ENCODE measurements at places on chromosomes 12 and 14. TPM values are rescaled to one million over a fixed set of nuclear protein-coding genes. Genes with fewer than 3 reads are reported as not detected.
A peak's percentile ranks its signal among the peaks of the same experiment; 100 is the strongest.

- no peak overlapping the region for H3K4me3 ChIP-seq
- DNase-seq, result no peak
- no peaks in the 10 kb centered on the region for H3K36me3 ChIP-seq
- no peaks in the 10 kb centered on the region for H3K4me1 ChIP-seq
- no peaks in the 10 kb centered on the region for H3K27me3 ChIP-seq
- H3K27ac ChIP-seq, result no peak overlapping the region
Measured at GRCh38 chr12:79071498-79071897, 206.9 kb downstream of the SYT1 start.

DNA sequence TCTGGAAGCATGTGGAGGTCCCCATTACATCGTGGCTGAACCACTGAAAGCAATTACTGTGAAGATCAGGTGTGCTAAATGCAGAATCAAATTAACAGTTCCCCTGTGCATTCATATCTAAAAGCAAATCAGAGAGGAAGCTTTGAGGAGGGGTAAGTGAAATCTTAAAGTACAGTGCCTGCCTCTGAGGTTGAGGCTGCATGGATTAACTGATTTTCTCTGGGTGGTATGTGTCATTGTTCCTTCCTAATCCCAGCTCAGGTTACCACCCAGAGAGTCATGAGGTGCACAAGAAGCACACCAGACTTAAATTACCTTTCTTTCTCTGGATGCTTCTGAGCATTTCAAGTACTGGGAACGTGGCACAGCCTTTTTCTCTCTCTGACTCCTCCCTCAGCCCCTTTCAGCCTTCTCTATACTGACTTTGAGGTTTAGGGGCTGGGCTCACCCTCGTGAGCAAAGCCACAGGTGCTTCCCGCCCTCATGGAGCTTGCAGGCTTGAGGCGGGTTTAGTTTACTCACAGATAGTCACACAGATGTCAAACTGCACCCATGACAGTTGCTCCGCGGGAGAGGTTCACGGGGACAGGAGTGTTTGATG is 237.6 kb upstream of the CRY1 start:
- H3K4me3 ChIP-seq, result no peak overlapping the region
- peaks cover 72% of the 10 kb centered on the region for H3K4me1 ChIP-seq
- peaks cover 6% of the 10 kb centered on the region for H3K36me3 ChIP-seq
- peak overlapping the region; percentile 14 for H3K27ac ChIP-seq

DNA sequence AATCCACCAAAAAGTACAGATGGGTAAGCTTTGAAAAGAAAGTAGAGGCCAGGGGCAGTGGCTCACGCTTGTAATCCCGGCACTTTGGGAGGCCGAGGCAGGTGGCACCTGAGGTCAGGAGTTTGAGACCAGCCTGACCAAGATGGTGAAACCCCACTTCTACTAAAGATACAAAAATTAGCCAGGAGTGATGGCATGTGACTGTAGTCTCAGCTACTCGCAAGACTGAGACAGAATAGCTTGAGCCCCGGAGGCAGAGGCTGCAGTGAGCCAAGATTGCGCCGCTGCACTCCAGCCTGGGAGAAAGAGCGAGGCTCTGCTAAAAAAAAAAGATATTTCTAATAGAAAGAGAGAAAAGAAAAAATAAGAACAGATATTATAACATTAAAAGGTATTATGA is 134.2 kb upstream of the SLCO1C1 start:
- H3K27ac ChIP-seq, result no peak overlapping the region
- H3K4me1 ChIP-seq, result no peaks in the 10 kb centered on the region
- H3K27me3 ChIP-seq, result no peaks in the 10 kb centered on the region
- no peak for DNase-seq
- H3K4me3 ChIP-seq, result no peak overlapping the region

DNA sequence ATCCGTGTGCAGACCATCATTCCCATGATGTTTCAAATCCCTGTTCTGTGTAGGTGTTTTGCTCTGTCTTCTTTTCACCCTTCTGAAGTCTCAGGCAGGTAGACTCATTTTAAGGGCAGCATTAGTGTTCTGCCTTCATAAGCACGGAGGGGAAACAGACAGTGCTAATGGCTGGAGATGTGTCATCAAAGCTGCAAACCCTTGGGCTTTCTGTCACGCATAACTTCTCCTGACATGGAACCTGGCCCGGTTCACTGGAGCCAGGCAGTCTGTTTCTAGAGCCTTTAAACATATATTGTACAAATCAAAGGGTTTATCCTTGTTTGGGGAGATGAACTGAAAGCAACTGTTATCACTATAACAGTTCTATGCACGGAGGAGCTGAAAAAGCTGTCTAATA is 141.4 kb downstream of the TMEM132D start:
- H3K27me3 ChIP-seq, result no peaks in the 10 kb centered on the region
- no peak for DNase-seq
- no peaks in the 10 kb centered on the region for H3K4me1 ChIP-seq
- no peak overlapping the region for H3K4me3 ChIP-seq
- no peak overlapping the region for H3K27ac ChIP-seq

- DNase-seq, result no peak
- peaks cover 16% of the 10 kb centered on the region for H3K4me1 ChIP-seq
- no peaks in the 10 kb centered on the region for H3K27me3 ChIP-seq
- H3K36me3 ChIP-seq, result peaks cover 31% of the 10 kb centered on the region
Measured at GRCh38 chr12:62516927-62517326, 50.3 kb downstream of the MON2 start.

DNA sequence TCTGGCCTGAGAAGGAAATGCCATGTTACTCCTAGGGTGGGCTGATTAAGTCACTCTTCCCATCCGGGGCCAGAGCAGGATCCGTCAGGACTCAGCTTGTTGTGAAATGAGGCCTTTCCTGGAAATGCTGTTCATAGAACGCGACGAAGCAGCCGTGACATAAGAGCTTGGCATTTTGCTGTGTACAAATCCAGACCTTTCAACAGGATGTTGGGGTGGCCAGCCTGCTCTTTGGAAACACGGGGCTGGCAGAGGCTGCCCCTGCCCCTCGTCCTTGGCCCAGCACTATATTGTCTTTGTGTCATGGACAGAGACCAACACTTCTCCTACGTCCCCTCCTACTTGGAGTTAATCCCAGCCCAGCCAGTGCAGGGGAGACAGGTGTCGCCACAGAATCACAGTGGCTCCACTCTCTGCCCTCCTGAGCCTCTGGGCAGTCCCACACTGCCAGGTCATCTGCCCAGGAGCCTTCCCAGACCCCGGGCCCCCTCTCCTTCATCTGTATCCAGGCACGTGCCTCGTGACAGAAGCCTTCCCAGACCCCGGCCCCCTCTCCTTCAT is 18.6 kb upstream of the EIF5 start:
- H3K36me3 ChIP-seq, result no peaks in the 10 kb centered on the region
- H3K27me3 ChIP-seq, result peaks cover 8% of the 10 kb centered on the region
- no peaks in the 10 kb centered on the region for H3K4me1 ChIP-seq
- no peak overlapping the region for H3K4me3 ChIP-seq
- no peak for DNase-seq

DNA sequence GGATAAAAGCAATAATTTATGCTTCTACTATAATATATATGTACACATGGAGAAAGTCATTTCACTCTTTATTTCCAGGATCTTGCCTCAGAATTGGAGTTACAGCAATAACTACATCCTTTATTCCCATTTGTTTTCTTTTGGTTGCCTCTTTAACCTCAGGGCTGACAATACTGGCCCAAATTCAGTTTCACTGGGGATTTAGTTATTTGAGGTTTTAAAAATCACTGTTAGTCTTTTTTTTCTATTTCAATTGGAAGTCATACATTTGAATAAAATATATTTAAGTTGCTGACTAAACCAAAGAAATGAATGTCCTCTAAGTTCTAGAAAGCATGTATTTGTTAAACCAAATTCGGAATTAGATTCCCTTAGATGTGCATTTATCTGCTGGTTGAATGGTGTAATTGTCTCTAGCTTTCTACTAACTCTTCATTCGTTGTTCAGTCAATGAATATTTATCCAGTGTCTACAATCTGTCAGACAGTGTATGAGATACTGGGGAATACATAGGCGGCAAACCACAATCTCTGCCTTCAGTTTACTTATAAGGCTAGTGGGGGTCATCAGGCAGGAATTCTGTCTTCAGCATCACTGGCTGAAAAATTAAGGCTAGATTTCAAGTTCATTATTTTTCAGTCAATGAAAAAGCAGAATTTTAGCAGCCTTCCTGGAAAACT is 190.8 kb upstream of the ARHGAP5 start:
- H3K27me3 ChIP-seq, result no peaks in the 10 kb centered on the region
- no peaks in the 10 kb centered on the region for H3K4me1 ChIP-seq
- no peak for DNase-seq
- no peak overlapping the region for H3K27ac ChIP-seq

- H3K27ac ChIP-seq, result no peak overlapping the region
- no peak overlapping the region for H3K4me3 ChIP-seq
- peaks cover 21% of the 10 kb centered on the region for H3K4me1 ChIP-seq
- peak; percentile 32 for DNase-seq
Measured at GRCh38 chr14:55438066-55438683, 2.2 kb downstream of the TBPL2 start.

DNA sequence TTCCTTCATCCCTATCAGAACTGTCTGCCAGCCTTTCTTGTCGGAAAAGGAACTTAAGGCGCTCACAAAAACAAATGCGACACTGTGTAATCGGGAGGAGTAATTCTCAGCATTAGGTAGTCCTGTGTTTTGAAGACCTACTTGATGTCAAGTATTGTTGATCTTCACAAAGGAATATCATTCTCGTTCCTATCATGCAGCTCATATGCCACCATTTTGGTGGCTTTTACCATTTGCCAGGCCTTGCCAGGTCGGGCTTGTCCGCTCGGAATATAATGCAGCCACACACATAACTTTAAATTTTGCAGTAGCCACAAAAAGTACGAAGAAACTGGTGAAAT is 903 bp upstream of the PPP4R3A start:
- peaks cover 26% of the 10 kb centered on the region for H3K36me3 ChIP-seq
- peaks cover 17% of the 10 kb centered on the region for H3K4me1 ChIP-seq
- H3K27ac ChIP-seq, result peak overlapping the region; percentile 100
- peak overlapping the region; percentile 99 for H3K4me3 ChIP-seq

GRCh38 chr14:20460458-20461224 is 593 bp downstream of the PIP4P1 start:
- peak overlapping the region; percentile 93 for H3K27ac ChIP-seq
- peak overlapping the region; percentile 92 for H3K4me3 ChIP-seq
- H3K27me3 ChIP-seq, result no peaks in the 10 kb centered on the region
- peaks cover 29% of the 10 kb centered on the region for H3K4me1 ChIP-seq
- peaks cover 29% of the 10 kb centered on the region for H3K36me3 ChIP-seq

GRCh38 chr12:26032290-26032689 is 73.8 kb downstream of the RASSF8 start:
- DNase-seq, result no peak
- no peak overlapping the region for H3K27ac ChIP-seq
- H3K4me1 ChIP-seq, result no peaks in the 10 kb centered on the region
- no peak overlapping the region for H3K4me3 ChIP-seq

- DNase-seq, result no peak
- H3K4me1 ChIP-seq, result peaks cover 8% of the 10 kb centered on the region
Measured at GRCh38 chr14:64235652-64236640, 58.2 kb downstream of the ESR2 start.

- no peak overlapping the region for H3K27ac ChIP-seq
- H3K4me3 ChIP-seq, result no peak overlapping the region
- H3K36me3 ChIP-seq, result no peaks in the 10 kb centered on the region
- no peaks in the 10 kb centered on the region for H3K4me1 ChIP-seq
- H3K27me3 ChIP-seq, result no peaks in the 10 kb centered on the region
Measured at GRCh38 chr14:42854061-42854460, 1247.4 kb downstream of the LRFN5 start.

DNA sequence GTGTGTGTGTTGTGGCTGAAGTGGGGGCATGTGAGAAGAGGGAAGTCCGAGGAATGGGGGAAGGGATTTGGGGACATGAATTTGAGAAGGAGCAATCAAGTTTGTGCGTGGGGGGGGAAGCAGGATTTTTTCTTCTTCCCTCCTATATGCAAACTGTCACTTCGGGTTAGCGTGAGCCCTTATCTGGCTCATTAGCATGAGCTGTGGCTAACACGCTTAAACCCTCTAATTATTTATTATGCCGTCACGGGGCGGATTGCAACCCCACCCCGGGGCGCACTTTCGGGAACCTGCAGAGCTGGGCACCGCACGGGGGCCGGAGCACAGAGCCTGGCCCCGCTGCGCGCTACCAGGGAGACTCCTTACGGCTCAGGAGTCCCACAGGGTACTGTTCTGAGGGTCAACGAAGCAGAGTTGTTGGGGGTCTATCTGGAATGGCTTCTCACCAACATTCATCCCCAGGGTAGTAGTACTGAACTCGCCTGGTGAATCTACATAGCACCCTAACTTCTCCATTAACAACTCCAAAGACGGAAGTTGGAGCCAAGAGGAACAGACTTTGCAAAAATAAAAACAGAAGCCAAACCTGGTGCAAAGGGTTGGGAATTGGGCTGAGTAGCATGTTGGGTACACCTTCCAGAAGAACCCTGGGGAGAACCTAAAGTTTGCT is 6.4 kb upstream of the ASCL1 start:
- no peak overlapping the region for H3K27ac ChIP-seq
- peaks cover 26% of the 10 kb centered on the region for H3K4me1 ChIP-seq
- peaks cover 88% of the 10 kb centered on the region for H3K27me3 ChIP-seq
- H3K4me3 ChIP-seq, result peak overlapping the region; percentile 25

DNA sequence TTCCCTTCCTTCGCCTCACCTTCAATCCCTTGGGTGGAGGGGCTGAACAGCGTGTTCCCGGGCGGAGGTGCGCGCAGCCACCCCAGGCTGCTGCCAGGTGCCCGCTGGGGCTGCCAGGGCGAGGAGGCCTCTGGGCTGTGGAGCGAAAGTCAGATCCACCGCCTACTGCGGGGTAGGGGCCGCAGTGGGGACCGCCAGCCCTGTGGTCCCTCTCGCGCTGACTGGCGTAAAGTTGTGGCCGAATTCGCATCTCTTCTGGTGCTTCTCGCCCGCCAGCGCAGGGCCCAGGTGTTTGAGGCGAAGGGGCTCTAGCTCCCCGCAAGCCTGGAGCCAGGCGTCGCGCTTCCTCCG is 6.9 kb upstream of the HOXC4 start:
- H3K4me3 ChIP-seq, result no peak overlapping the region
- H3K27me3 ChIP-seq, result peaks cover 88% of the 10 kb centered on the region

DNA sequence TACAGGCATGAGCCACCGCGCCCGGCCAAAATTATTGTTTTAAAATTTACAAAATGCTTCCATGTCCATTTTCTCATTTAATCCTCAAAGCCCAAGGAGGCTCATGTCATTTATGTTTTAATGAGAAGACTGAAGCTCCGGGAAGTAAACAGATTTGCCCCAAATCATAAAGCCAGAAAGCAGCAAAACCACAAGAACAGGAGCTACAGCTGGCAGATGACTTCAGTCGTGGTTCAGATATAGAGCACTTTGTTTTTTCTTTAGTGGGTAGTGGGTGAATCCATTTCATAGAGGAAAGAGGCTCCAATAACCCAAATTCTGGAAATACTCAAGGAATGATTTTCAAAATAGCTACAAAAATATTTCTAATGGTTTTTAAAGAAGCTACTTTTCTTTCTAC is 45.4 kb upstream of the VPS33A start:
- no peak overlapping the region for H3K4me3 ChIP-seq
- no peaks in the 10 kb centered on the region for H3K4me1 ChIP-seq
- no peak for DNase-seq
- no peaks in the 10 kb centered on the region for H3K27me3 ChIP-seq
- H3K27ac ChIP-seq, result no peak overlapping the region
- peaks cover 8% of the 10 kb centered on the region for H3K36me3 ChIP-seq

- peaks cover 73% of the 10 kb centered on the region for H3K36me3 ChIP-seq
- peaks cover 95% of the 10 kb centered on the region for H3K4me1 ChIP-seq
- H3K27ac ChIP-seq, result peak overlapping the region; percentile 95
- peak; percentile 84 for DNase-seq
- H3K27me3 ChIP-seq, result no peaks in the 10 kb centered on the region
Measured at GRCh38 chr14:99252940-99253868, 18.8 kb downstream of the BCL11B start.

Gene BCAT1
- 16.4 TPM for total RNA-seq

Gene SLC6A13
- total RNA-seq, result not detected

Gene SMOC1
- not detected for total RNA-seq

Gene TUNAR
- total RNA-seq, result not detected

Gene RPGRIP1
- total RNA-seq, result not detected

Gene EID3
- total RNA-seq, result 3.4 TPM

Gene SERPINA1
- 4.3 TPM for total RNA-seq

Gene TBX3
- total RNA-seq, result not detected

All from activated naive CD4-positive, alpha-beta T cell treated with anti-CD3 and anti-CD28 coated beads for 36 hours (primary cell).